ENCODE measurements at places on chromosomes 2 and 18. TPM values are rescaled to one million over a fixed set of nuclear protein-coding genes. Genes with fewer than 3 reads are reported as not detected.

DNA sequence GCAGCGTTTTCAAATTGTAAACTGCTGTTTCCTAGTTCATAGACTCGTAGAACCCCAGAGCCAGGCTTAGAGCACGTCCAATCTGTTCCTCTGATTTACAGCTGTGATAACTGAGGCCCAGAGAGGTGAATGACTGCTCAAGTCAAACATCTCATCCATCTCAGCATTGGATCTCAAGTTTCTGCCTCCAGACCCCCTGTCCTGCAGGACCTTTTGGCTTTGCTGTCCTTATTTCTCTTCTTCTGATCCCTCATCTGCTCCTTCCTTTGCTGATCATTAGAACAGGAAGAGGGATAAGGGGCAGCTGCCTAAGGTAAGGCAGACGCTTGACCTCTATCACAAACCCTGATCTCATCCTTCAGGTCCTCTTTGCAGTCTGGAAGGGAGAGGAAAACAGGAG, 58.5 kb upstream of the CREB1 start:
- no peaks in the 10 kb centered on the region for H3K27me3 ChIP-seq
- no peak for DNase-seq
- H3K27ac ChIP-seq: no peak overlapping the region

LOXHD1 gene
- not detected for polyA plus RNA-seq

GPAT2 gene
- 1.3 TPM for polyA plus RNA-seq

- H3K27me3 ChIP-seq: no peaks in the 10 kb centered on the region
- no peaks in the 10 kb centered on the region for H3K36me3 ChIP-seq
- peak overlapping the region; percentile 1 for H3K27ac ChIP-seq
- peak; percentile 6 for DNase-seq
Observed at GRCh38 chr2:39620067-39620466, 45.6 kb upstream of the TMEM178A start.

SETBP1 gene
- polyA plus RNA-seq: 6.0 TPM

GRCh38 chr18:3869848-3870247, 419.9 kb downstream of the TGIF1 start:
- H3K4me1 ChIP-seq: no peaks in the 10 kb centered on the region
- no peak overlapping the region for H3K4me3 ChIP-seq
- H3K27me3 ChIP-seq: peaks cover 15% of the 10 kb centered on the region
- H3K36me3 ChIP-seq: no peaks in the 10 kb centered on the region
- DNase-seq: peak; percentile 5

- DNase-seq: no peak
- H3K36me3 ChIP-seq: no peaks in the 10 kb centered on the region
- no peak overlapping the region for H3K27ac ChIP-seq
- H3K4me1 ChIP-seq: no peaks in the 10 kb centered on the region
- H3K27me3 ChIP-seq: peaks cover 56% of the 10 kb centered on the region
Observed at GRCh38 chr2:23468474-23469141, 83.6 kb downstream of the KLHL29 start.

DNA sequence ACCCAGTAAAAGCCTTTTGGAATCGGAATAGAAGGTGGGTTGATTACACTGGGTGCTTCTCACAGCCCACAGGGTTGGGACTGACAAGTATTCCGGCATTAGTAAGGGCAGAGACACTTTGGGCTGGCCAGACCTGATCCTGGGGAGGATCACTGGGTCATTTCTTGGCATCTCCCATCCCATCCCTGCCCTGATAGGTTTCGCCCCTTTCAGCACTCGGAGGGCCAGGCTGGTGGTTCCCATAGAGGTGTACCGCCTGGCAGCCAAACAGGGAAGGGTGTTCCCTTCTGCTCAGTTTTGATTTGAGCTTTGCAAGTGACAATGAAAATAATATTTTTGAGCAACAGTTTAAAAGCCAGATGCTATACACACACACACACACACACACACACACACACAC, 37.3 kb downstream of the CYP1B1 start:
- peaks cover 10% of the 10 kb centered on the region for H3K4me1 ChIP-seq
- H3K4me3 ChIP-seq: peak overlapping the region; percentile 56
- H3K27ac ChIP-seq: no peak overlapping the region
- DNase-seq: no peak
- H3K36me3 ChIP-seq: peaks cover 9% of the 10 kb centered on the region

ARHGAP25 gene
- polyA plus RNA-seq: 164 TPM

DNA sequence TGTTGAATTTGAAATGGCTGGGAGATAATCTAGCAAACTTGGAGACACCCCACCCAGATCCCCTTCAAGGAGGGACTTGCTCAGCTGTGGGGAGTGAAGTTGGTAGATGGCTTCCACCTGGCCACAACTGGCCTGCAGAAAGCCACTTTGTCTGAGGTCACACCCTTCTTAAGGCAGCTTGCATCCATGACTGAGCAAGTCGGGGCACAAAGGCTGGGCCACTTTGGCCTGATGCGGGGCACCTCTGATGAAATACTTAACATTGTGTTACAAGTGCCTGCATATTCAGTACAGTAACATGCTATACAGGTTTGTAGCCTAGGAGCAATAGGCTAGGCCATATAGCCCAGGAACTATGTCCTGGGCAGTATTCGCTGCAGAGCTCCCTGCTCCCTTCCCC, 13.4 kb upstream of the RPL37A start:
- DNase-seq: no peak
- peaks cover 2% of the 10 kb centered on the region for H3K4me1 ChIP-seq
- no peak overlapping the region for H3K4me3 ChIP-seq
- H3K36me3 ChIP-seq: peaks cover 9% of the 10 kb centered on the region

OBSL1 gene
- polyA plus RNA-seq: not detected

ITPRIPL1 gene
- 3.9 TPM for polyA plus RNA-seq

GRCh38 chr2:30139131-30139870, 7.5 kb upstream of the YPEL5 start:
- DNase-seq: peak; percentile 69
- H3K27me3 ChIP-seq: peaks cover 14% of the 10 kb centered on the region
- peak overlapping the region; percentile 2 for H3K4me3 ChIP-seq
- H3K4me1 ChIP-seq: no peaks in the 10 kb centered on the region

UGT1A3 gene
- not detected for polyA plus RNA-seq

CNRIP1 gene
- polyA plus RNA-seq: not detected

SCYGR4 gene
- polyA plus RNA-seq: not detected

DNA sequence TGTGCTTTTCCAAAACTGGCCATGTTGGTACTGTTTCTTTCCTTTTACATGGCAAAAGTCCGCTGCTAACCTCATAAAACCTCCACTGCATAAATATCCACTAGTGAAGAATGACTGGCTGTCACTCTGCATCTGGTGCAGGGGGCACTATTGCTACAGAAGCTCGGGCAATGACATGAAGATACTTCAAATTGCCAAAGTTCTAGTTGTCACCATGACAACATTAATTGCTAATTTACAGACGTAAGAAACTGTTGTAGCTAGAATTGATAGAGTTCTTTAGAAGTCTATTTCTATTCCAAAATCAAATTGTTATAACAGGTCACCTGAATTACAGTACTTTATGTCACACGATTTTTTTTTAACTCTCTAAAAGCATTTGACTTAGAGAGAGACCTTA, 845 bp downstream of the CFAP210 start:
- peak; percentile 36 for DNase-seq
- peaks cover 22% of the 10 kb centered on the region for H3K36me3 ChIP-seq
- peak overlapping the region; percentile 84 for H3K4me3 ChIP-seq
- peaks cover 32% of the 10 kb centered on the region for H3K27me3 ChIP-seq
- H3K4me1 ChIP-seq: peaks cover 17% of the 10 kb centered on the region

- no peaks in the 10 kb centered on the region for H3K27me3 ChIP-seq
- H3K4me1 ChIP-seq: no peaks in the 10 kb centered on the region
- no peak overlapping the region for H3K27ac ChIP-seq
- DNase-seq: no peak
- H3K36me3 ChIP-seq: peaks cover 2% of the 10 kb centered on the region
- H3K4me3 ChIP-seq: no peak overlapping the region
Observed at GRCh38 chr2:142734231-142734630, 143.2 kb upstream of the KYNU start.

MOB1A gene
- polyA plus RNA-seq: 218 TPM

- no peaks in the 10 kb centered on the region for H3K36me3 ChIP-seq
- DNase-seq: no peak
- no peak overlapping the region for H3K27ac ChIP-seq
Observed at GRCh38 chr18:68960355-68960754, 162.5 kb downstream of the CCDC102B start.

- H3K27ac ChIP-seq: no peak overlapping the region
- H3K4me3 ChIP-seq: no peak overlapping the region
- H3K4me1 ChIP-seq: no peaks in the 10 kb centered on the region
- no peak for DNase-seq
- H3K36me3 ChIP-seq: peaks cover 10% of the 10 kb centered on the region
- no peaks in the 10 kb centered on the region for H3K27me3 ChIP-seq
Observed at GRCh38 chr2:241720560-241720959, 13.9 kb upstream of the D2HGDH start.

TMEM198 gene
- polyA plus RNA-seq: not detected

DNA sequence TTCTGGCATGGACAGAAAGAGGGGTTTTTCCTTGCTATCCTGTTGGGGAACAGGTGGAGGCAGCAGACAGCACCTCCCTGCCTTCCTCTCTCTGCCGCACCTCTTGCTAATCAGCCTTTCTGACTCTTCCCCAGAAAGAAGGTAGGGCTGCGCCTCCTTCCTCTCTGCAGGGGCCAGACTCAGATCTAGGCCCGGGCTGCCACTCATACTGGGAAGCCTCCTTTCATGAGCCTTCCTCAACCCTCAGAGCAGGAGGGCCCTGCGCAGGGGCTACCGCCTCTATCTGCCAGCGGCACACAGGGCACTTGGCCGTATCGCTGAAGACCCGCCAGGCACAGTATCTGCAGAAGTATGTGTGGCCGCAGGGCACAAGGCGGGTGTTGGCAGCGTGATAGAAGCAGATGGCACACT, 7.1 kb downstream of the NEURL3 start:
- H3K27me3 ChIP-seq: peaks cover 9% of the 10 kb centered on the region
- no peak for DNase-seq
- peak overlapping the region; percentile 64 for H3K27ac ChIP-seq

DNA sequence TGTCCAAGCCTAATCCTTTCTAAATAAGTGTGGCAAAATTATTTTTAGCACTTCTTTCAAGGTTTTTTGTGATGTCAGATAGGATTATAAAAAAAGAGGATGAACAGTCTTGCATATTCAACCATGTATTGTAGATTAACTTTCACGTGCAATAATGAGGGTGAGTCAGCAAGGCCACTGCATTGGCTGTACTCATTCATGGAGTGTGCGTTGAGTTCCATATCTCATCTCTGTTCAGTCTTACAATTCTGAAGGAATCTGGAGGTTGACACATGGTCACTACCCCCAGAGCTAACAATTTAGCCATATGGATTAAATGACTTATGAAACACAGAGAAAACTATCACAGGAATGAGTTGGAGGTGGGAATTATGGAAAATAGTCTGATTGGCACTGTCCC, 810.5 kb downstream of the SLC4A3 start:
- H3K4me1 ChIP-seq: no peaks in the 10 kb centered on the region
- H3K36me3 ChIP-seq: no peaks in the 10 kb centered on the region
- no peak overlapping the region for H3K4me3 ChIP-seq
- H3K27me3 ChIP-seq: no peaks in the 10 kb centered on the region

DNA sequence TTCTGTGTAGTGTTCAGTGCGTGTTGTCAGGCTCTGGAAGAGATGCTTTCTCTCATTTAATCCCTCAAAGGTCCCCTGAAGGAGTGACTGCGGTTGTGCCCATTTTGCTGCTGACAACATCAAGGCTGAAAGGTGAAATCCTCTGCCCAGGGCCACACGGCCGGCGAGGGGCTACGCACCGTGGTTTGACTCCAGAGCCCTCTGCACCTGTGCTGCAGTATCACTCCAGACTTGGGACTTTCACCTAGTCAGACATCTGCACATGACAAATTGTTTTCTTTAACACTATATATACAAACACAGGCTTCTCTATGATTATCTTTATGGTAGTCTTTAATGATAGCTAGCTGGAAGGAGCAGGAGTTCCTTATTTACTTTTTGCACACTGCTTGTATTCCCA, 90.2 kb downstream of the ARMC9 start:
- no peak for DNase-seq
- no peaks in the 10 kb centered on the region for H3K4me1 ChIP-seq
- H3K4me3 ChIP-seq: no peak overlapping the region
- no peaks in the 10 kb centered on the region for H3K36me3 ChIP-seq
- H3K27ac ChIP-seq: no peak overlapping the region

DNA sequence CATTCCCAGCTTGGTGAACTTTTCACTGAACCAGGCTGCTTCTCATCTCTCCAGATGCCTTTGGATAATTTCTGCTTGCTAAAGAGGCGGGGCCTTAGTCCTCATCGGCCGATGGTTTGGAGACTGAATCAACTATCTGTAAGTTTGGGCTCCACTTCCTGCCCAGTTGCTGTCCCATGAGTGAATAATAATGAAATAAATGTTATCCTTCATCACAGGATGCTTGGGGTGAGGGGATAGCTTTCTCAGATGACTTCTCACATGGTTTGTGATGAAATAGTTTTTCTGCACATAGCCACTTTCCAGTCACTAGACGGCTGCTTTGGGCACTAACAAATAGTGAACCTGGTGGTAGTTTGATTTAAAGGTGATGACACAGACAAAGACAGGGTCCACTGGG, 376.6 kb upstream of the TRIB2 start:
- DNase-seq: no peak
- peaks cover 8% of the 10 kb centered on the region for H3K36me3 ChIP-seq
- H3K4me3 ChIP-seq: no peak overlapping the region
- no peaks in the 10 kb centered on the region for H3K4me1 ChIP-seq
- H3K27me3 ChIP-seq: no peaks in the 10 kb centered on the region

HNRNPLL gene
- polyA plus RNA-seq: 10.6 TPM

ABCG5 gene
- not detected for polyA plus RNA-seq

IL1RL2 gene
- not detected for polyA plus RNA-seq

C2orf69 gene
- 9.5 TPM for polyA plus RNA-seq

GRCh38 chr2:84959566-84960506, 11.1 kb upstream of the KCMF1 start:
- H3K4me3 ChIP-seq: peak overlapping the region; percentile 41
- DNase-seq: no peak
- H3K27ac ChIP-seq: peak overlapping the region; percentile 85

DNA sequence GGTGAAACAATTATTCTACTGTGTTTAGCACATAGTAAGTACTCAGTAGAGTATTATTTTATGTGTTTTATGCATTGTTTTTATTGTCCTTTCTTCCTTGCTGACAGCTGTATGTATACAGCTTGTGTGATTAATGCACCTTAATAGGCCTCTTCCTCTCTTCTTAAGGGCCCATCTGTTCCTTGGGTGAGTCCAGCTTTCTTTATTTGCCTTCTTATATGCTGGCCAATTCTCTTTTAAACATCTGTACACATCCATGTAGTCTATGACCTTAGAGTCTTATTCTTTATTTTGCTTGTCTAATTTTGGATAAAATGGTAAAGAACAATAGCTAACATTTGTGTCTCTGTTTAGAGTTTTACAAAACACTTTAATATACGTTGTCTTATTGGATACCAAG, 333.7 kb upstream of the MEIS1 start:
- H3K4me1 ChIP-seq: no peaks in the 10 kb centered on the region
- H3K27me3 ChIP-seq: no peaks in the 10 kb centered on the region
- no peak for DNase-seq
- H3K36me3 ChIP-seq: no peaks in the 10 kb centered on the region

- H3K27ac ChIP-seq: no peak overlapping the region
- no peaks in the 10 kb centered on the region for H3K36me3 ChIP-seq
- DNase-seq: no peak
- no peak overlapping the region for H3K4me3 ChIP-seq
Observed at GRCh38 chr2:157572725-157573124, 55.9 kb downstream of the ACVR1C start.

All from naive B cell (primary cell).